ENCODE measurements at places on chromosomes 6 and 20. TPM values are rescaled to one million over a fixed set of nuclear protein-coding genes. Genes with fewer than 3 reads are reported as not detected.

DNA sequence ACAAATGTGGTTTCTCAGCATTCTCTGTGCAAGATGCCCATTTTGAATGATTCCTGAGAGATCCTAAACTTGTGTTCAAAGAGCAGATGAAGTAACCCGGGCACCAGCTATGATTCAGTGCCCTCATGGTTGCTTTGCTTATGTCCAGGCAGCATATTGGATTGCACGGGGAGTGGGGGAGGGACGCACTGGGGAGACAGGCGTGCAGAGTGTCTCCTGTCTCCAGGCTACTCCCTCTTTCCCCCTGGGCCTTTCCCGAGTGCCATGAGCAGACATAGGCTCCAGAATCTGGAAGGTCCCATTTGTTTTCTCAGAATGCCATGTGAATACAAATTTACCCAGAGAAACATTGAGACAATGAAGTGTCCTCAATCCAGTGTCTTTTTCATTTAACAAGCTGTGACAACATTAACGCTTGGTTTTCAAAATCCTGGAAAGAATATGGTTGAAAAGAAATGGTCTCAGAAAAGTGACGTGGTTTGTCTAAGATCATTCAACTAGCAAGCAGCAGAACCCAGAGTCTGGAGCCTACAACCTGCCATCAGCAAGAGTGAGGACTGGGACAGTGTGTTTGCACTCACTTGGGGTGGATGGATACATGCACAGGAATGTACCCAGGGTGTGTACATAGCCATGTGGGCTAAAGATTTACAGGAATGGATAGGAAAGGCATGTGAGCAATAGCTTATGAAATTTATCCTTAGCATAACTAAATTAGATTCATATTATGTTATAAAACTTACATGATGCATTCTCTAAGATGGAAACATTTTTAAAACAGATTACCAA is 4.2 kb downstream of the SYNDIG1 start:
- H3K4me1 ChIP-seq = no peaks in the 10 kb centered on the region
- H3K27ac ChIP-seq = no peak overlapping the region
- no peak for DNase-seq

- peaks cover 2% of the 10 kb centered on the region for H3K36me3 ChIP-seq
- peak; percentile 48 for DNase-seq
- H3K27me3 ChIP-seq = peaks cover 42% of the 10 kb centered on the region
- peaks cover 60% of the 10 kb centered on the region for H3K4me1 ChIP-seq
- H3K27ac ChIP-seq = no peak overlapping the region
These were observed 1.7 kb upstream of the DLL1 start for GRCh38 chr6:170292407-170293158.

DNA sequence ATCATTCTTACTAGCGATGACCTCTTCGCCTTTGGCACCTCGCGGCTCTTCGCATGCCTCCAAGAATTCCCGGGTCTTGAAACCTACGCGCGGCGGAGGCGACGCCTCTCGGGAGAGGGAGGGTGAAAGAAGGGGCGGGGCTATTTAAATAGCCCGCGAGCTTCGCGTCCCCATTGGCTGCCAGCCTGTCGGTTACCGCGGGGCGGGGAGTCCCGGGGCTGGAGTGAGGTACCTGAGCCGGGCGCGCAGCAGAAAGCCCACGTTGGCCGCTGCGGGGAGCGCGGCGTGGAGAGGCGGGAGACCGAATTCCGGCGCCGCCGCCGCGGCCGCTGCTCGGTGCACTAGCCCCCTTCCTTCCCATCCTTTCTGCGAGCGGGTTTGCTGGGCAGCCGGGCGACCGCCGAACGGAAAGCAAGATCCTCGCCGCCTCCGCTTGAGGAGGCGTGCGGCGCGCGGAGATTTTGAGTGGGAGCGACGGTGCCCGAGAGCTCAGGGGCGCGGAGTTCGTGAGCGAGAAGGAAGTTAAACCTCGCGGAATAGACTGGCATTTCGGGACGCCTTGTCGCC is at the start of gene BMP6:
BMP6 (plus strand) TSS at position 251 of the 567 bp plus-strand sequence. CDS start 857 bp downstream, outside the sequence.
- no peak for DNase-seq
- no peak within 1 kb of the TSS for H3K27ac ChIP-seq
- H3K27me3 ChIP-seq = peaks cover 28% of the 10 kb centered on the region
- H3K36me3 ChIP-seq = no peaks in the 10 kb centered on the region
- H3K4me1 ChIP-seq = peaks cover 25% of the 10 kb centered on the region
- H3K4me3 ChIP-seq = no peak within 1 kb of the TSS

- H3K27ac ChIP-seq = no peak overlapping the region
- H3K27me3 ChIP-seq = no peaks in the 10 kb centered on the region
- no peak overlapping the region for H3K4me3 ChIP-seq
- DNase-seq = no peak
- H3K36me3 ChIP-seq = no peaks in the 10 kb centered on the region
These were observed 12.1 kb upstream of the PGC start for GRCh38 chr6:41759106-41759904.

DNA sequence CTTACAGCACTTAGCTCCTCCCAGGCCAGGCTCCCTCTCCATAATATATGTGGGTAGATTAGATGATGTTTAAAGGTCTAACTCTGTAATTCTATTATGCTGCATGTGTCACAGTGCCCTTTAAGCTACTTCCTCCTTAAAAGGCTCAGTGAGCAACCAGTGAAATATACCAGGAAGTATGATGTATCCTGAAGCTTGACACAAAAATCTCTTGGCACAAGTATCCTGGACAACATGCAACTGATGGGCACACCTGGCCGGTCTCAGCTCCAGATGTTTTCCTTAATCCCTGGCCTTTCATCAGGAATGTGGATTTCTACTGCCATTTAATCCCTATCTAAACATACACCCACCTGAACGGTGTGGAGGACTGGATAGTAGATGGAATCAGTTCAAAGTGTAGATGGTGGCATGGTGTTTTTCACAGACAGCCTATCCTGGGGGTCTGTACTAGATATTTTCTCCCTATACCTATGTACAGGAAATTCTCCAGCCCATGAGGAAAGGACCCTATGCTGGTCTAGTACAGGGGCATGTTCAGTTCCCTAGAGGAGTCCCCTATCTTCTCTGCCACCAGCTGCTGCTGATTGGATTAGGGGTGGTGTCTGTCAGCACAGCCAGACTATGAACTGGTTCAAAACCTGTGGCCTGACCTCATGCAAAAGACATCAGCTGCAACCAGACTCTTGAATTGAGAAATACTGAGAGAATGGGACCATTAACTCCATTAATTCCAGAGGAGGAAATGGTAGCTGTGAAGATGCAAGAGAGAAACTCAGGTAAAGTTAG is 59.4 kb upstream of the CITED2 start:
- no peak overlapping the region for H3K4me3 ChIP-seq
- no peak for DNase-seq
- no peaks in the 10 kb centered on the region for H3K4me1 ChIP-seq
- no peaks in the 10 kb centered on the region for H3K36me3 ChIP-seq
- no peaks in the 10 kb centered on the region for H3K27me3 ChIP-seq

GRCh38 chr6:133918208-133918930 is 29.5 kb downstream of the TCF21 start:
- no peak overlapping the region for H3K27ac ChIP-seq
- H3K27me3 ChIP-seq = peaks cover 4% of the 10 kb centered on the region
- DNase-seq = no peak
- H3K4me1 ChIP-seq = no peaks in the 10 kb centered on the region

- H3K27me3 ChIP-seq = no peaks in the 10 kb centered on the region
- H3K27ac ChIP-seq = no peak overlapping the region
- H3K4me3 ChIP-seq = no peak overlapping the region
- no peaks in the 10 kb centered on the region for H3K36me3 ChIP-seq
- DNase-seq = no peak
These were observed 21.0 kb upstream of the PDE7B start for GRCh38 chr6:135830452-135830881.

DNA sequence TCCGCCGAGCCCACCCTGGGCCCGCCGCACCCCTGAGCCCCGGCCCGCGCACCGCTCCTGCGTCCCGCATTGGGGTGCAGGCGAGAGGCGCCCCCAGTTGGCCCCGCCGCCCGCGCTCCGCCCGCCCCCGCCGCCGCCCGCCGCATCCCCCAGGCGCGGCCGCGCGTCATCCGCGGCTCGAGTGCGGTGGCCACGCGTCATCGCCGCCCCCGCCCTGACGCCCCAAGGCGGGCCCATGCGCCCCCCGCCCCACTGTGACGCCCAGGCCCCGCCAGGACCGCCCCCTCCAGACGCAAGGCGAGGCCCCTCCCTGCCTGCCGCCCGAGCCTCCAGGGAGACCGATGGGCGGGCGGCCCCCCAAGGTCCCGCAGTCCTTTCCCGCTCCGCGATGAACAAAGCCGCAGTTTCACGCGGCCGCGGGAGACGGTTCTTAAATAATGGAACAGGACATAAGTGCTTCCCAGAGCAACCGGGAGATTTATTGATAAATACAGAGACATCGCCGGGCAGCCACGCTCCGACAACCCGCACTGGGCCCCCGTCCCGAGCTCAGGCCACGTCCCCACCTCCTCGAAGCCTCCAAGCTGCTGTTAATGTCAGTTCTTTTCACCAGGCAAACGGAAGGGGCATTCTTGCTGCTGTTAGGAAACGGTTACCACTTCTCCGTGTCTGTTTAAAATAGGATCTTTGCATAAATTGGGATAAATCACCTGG is at the start of gene ANKRD60:
ANKRD60 (minus strand) TSS at position 170 of the 714 bp plus-strand sequence; CDS start at position 170, 0 bp downstream.
- peaks cover 10% of the 10 kb centered on the region for H3K4me1 ChIP-seq
- no peak within 1 kb of the TSS for H3K4me3 ChIP-seq
- peaks cover 30% of the 10 kb centered on the region for H3K27me3 ChIP-seq
- no peak within 1 kb of the TSS for H3K27ac ChIP-seq
- H3K36me3 ChIP-seq = no peaks in the 10 kb centered on the region

DNA sequence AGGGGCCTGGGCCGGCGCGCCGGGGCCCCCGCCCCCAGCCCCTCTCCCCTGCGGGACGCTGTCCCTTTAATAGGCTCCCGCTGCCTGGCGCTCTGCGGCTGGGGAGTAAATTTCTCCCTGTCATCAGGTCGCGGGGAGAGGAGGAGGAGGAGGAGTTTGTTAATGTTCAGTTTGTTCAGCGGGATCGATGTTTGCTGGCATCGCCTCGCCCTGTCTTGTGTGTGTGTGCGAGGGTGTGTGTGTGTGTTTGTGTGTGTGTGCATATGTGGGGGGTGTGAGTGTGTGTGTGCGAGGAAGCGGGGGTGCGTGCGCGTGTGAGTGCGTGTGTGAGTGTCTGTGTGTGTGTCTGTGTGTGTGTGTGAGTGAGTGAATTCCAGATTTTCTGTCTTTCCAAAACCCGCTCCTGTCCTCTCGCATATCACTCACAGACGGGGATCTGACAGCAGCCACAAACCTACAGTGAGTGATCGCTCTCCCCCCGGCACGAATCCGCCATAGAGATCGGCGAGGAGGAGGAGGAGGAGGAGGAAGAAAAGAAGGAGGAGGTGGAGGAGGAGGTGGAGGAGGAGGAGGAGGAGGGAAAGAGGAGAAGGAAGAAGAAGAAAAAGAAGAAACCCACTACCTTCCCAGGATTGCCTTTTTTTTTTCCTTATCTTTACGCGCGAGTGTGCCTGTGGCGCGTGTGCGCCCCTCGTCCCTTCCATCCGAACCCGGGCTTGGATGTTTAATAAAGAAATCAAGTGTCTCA is at the start of gene TSHZ2:
TSHZ2 (plus strand) TSS at position 169 of the 748 bp plus-strand sequence. CDS start 936 bp downstream, outside the sequence.
- peak; percentile 64 for DNase-seq
- H3K27me3 ChIP-seq = peaks cover 7% of the 10 kb centered on the region
- no peak within 1 kb of the TSS for H3K27ac ChIP-seq
- peak within 1 kb of the TSS; percentile 1 for H3K4me3 ChIP-seq
- H3K36me3 ChIP-seq = no peaks in the 10 kb centered on the region
- no peaks in the 10 kb centered on the region for H3K4me1 ChIP-seq

DNA sequence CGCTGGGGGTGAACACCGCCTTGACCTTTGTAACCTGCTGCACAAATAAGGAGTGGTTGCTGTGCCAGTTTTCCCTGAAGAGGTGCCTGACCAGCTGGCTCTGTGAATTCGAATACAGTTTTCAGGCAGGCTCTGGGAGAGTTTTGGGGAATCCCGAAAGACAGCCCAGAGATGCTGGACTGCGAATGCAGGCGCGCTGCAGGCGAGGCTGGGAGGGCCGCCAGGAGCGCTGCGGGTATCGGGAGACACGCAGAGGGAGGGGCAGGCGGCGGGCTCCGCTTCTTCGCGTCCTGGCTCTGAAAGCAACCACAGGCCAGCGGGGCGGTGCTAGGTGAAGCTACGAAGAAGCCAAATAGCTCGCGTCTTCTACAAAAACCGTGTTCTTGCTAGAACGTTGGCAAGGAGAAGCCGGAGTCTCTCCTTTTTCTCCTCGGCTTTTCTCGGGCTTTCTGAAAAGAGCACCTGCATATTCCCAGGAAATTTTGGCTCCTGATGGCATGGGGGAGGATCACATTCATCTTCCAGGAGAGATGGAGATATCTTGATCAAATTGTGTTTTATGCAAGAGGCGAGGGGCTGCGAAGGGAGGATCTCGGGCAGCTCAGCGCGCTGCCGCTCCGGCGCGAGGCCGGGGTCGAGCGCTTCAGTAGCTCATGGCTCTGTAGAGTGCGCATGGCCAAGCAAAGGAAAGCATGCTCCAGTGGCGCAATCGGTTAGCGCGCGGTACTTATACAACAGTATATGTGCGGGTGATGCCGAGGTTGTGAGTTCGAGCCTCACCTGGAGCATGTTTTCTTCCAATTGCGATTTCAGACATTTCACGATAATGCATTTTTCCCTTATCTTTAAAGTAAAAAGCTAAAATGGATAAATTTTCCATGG is 158.1 kb upstream of the ZNF184 start:
- H3K27me3 ChIP-seq = peaks cover 23% of the 10 kb centered on the region
- no peak for DNase-seq
- H3K36me3 ChIP-seq = no peaks in the 10 kb centered on the region
- H3K27ac ChIP-seq = no peak overlapping the region

- H3K27ac ChIP-seq = no peak overlapping the region
- no peak for DNase-seq
- H3K27me3 ChIP-seq = no peaks in the 10 kb centered on the region
- H3K36me3 ChIP-seq = peaks cover 16% of the 10 kb centered on the region
- no peak overlapping the region for H3K4me3 ChIP-seq
These were observed 159.1 kb downstream of the QKI start for GRCh38 chr6:163573503-163574179.

WFDC2 gene
- total RNA-seq = not detected

MCCD1 gene
- total RNA-seq = not detected

SSTR4 gene
- total RNA-seq = not detected

BEND6 gene
- total RNA-seq = not detected

FAM209B gene
- 3.1 TPM for total RNA-seq

KCNQ5 gene
- 8.2 TPM for total RNA-seq

NNAT gene
- not detected for total RNA-seq
